SHP77 treated with DMSO at 0.1 percent for 48 hours (cell line): ENCODE measurements at places on chromosomes 2 and 18.

DNA sequence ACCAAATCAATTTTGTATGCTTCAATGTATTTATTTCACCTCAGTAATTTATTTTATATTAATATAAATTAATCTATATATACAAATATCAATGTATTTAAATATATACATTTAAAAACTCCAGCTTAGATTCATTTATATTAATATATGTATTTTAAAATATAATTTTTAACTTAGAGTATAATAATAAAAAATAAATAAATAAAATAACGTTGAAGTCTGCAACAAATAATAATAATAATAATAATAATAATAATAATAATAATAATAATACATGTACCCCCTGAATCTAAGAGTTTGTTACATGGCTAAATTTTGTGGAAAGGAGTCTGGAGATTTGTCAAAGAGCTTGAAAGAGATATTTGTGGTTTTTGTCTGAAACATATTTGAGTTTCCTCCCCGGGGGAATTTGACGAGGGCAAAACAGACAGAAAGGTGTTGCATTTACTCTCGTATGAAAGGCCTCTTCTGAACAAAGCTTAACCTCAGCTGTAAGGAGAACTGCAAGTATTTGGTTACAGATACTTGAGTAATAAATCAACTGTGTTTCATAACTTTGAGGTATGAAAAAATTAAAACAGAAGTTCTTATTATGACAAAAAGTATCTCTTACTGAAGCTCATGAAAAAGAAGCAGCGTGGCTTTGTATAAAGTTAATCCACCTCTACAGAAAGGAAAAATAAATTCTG lies 93.4 kb downstream of the CDH19 start:
- no peak for DNase-seq

DNA sequence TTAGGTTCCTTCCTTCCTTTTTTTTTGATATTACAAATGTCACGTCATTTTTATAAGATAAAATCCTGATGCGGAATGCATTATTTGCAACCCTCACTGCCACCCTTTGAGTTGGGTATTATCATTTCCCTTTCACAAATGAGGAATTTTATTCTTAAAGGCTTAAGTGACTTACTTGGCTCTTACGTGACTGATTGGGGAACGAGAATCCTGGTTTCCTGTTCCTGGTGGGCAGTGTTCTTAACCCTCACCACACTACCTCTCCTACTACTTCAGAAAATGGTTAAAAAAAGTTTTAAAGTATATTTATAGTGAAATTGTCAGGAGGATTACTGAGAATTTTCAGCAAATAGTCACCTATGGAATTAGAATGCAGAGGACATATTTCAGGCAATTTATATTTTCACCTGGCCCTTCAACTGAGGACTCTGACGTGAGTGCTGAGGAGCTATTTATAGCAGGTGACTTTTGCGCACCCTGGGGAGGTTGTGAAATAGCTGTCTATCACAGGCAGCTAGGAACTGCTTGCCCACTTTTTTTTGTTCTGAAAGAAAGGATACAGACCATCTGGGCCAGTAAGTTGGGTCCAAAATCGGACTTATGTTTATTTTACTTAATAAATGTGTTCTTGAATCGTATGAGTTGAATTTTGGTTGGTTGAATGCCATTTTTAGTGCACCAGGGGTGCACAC lies 18.7 kb upstream of the RASGRP3 start:
- DNase-seq = peak; percentile 68

GRCh38 chr2:46936566-46936965 lies 21.0 kb upstream of the MCFD2 start:
- DNase-seq = no peak

GRCh38 chr2:42474765-42475454 lies 18.9 kb downstream of the KCNG3 start:
- DNase-seq = peak; percentile 64

DNA sequence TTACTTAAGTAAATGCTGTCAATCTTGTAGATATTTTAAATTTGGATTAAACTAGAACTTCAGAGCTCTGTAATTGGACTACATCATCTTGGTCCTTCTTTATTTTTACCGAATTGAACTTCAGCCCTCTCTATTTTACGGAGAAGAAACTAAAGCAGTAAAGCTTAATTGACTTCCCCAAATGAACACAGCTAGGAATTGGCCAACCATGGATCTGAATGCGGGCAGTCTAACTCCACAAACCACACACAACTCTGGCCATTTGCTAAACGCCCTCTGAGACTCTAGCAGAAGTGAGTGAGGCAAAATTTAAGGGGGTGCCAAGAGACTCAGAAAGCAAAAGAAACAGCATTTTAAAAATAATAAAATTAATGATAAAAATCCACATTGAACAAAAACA lies 86.3 kb upstream of the KCTD1 start:
- DNase-seq = no peak

- DNase-seq = no peak
These were observed at the start of gene ATP6V1C2 for GRCh38 chr2:10721396-10722251. TSS of gene ATP6V1C2 (plus strand) at chr2:10721630. CDS start at chr2:10722850, 1,220 bp downstream.

- DNase-seq = no peak
These were observed 88.0 kb upstream of the CDH20 start for GRCh38 chr18:61245276-61245675.

- no peak for DNase-seq
These were observed 465.4 kb downstream of the ZNF804A start for GRCh38 chr2:185063761-185064160.

GRCh38 chr2:26691161-26691560 lies 1.4 kb upstream of the KCNK3 start:
- DNase-seq = no peak

DNA sequence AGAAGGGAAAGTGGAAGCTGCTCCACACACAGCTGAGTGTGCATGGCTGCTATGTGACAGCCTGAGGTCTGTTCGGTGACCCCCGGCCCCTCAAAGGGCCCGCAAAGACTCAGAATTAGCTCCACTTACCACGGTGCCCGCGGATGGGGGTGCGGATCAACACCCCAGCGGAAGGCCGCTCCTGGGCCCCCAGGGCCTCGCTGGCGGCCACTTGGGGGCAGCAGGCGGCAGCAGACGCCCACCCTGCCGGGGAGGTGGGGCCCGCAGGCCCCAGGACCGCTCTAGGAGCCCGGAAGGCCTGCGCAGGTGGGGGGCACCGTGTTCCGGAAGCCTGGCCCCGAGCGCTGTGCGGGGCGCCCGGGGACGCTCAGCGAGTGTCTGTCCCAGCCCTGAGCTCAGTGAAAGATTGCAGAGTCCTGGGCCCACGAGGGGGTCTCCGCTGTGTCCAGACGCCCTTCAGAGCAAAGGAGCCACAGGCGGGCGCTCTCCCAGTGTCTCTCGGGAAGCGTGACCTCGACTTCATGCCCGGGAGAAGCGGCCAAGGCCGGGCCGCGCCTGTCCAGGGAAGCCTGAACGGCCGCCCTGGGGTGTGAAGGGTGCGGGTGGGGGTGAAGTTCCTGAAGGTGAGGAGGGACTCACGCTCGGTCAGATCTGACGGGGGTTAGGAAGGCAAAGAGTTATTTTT lies 118.7 kb downstream of the VAPA start:
- no peak for DNase-seq

DNA sequence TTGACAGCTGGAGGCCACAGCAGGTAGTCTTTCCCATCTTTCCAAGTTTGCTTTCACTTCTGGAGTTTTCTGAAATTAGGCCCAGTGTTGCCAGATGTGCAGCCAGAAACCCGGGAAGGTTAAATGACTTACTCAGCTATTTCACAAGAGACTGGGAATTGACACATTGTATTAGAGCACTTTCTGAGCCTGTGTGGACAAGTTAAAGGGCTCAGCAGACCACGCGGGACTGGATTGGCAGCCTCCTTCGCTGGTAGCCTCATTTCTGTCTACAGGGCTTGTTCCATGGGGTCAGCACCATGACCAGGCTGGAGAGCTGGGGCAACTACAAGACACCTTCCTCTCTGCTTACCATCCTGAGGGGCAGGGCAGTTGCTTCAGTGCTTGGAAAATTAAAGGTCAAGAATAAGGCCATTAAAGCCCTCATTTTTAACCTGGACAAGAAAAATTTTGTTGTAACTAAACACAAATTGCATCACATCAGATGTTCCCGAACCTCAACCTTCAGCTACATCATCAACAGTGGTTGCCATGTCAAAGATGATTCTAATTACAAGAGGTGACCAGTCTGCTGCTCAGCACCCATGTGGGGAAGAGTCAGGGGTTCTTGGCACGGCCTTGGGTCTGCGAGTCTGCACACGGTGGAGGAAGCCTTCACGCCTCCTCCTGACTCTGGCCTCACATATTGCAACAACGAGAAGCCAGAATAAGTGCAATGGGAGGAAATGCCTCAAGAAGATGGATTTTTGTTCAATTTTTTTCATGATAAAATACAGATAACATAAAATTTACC lies 279.5 kb upstream of the RAB6C start:
- no peak for DNase-seq

DNA sequence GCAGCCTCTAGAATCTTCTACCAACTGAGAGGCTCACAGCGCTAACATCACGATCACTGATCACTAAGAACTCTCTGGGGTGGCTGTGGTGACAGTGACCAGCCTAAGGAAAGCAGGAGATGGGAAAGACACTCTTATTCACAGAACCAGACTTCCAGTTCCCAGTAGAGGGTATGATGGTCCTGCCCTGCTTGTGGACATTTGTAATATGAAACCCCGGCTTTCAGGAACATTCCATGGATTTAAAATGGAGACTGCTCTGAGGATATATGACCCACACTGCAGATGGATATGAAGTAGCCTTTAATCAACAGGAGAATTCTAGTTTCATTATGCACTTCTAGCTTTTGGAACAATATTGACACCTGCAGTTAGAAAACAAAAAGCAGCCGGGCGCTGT lies 131.8 kb downstream of the AFF3 start:
- no peak for DNase-seq

DNA sequence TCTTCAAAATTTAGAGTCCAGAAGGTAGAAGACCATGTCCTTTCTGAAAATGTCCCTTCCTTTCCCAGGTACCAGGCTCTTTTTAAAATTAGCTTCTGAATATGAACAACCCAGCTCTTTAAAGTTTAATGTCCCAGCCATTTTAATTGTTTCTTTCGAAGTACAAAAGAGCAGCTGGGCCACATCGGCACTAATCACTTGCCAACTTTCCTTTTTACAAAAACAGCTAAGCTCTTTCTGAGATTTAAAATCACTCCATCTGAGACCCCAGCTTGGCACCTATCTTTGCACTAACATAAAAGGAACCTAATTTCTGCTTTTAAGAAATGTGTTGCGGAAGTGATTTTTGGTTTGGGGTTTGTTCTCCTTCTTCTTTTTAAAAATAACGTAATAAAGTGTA lies 2.6 kb downstream of the BOD1L2 start:
- DNase-seq = no peak

DNA sequence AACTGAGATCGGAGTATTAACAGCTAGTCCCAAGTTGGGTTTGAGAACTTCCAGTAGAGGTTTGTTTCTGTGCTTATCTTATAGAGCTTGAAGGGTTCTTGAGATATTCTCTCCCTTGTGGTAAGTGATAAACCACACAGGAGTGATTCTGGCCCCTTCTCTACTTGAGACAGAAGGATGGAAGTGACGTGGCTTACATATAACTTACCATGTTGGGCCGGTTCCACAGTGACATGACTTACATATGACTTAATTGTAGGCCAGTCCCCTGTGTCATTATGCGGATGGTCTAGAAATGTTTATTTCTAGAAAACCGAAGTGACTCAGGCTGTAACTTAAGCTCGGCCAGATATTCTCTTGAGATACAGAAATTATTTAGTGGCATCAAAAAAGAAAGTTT lies 62.7 kb downstream of the TRAPPC12 start:
- no peak for DNase-seq

- DNase-seq = no peak
These were observed 168.4 kb upstream of the PKDCC start for GRCh38 chr2:41879235-41879916.

DNA sequence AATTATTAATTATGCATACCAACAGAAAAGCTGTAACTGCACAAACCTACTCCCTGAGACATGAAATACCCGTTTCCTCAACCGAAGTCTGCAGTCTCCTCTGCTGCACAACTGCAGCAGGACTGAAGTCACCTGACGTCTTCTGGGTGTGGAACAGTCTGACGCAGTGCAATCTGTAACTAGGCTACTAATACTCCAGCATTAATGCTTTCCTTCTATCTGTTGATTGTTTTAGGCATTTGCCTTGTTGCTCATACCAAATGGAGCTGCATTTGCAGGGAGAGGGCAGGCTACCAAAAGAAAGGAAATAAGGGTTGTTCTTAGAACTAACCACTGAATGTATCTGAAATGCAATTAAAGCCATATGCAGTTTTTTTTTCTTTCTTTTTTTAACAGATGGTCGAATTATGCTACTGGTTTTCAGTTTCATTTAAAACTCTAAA lies 40.1 kb downstream of the RTN4 start:
- no peak for DNase-seq

DNA sequence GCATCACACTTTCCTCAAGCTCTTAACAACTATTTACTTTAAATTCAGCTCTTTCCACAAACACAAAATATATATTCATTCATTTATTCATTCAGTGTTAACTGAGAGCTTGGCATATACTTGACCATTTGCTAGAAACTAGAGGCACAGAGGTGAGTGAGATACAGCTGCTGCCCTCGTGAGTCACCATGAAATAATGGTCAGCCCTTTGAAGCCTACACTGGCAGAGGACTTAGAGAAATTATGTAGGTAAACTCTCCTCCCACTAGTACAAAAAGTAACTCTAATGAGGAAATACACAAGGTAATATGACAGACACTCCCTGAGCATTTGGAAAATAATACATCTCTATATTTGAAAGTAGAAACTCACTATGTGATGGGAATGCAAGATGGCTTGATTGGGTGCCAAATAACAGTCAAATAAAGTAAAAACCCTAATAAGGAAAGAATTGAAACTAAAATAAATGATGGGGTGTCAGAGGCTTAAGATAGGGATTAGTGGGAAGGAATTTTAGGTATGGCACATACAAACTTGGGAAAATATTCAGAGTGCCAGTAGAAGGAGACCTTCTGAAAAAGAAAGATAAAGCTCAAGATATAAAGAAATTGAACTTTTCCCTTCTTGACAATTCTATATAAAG lies 61.1 kb downstream of the ANTXR1 start:
- DNase-seq = no peak

- no peak for DNase-seq
These were observed 181.6 kb downstream of the BCL2 start for GRCh38 chr18:63137999-63138435.

GRCh38 chr2:241469746-241470145 lies 38.6 kb downstream of the STK25 start:
- no peak for DNase-seq

- no peak for DNase-seq
These were observed 32.4 kb downstream of the TEX51 start for GRCh38 chr2:126930970-126931590.
